ENCODE measurements at places on chromosomes 7 and 10.

DNA sequence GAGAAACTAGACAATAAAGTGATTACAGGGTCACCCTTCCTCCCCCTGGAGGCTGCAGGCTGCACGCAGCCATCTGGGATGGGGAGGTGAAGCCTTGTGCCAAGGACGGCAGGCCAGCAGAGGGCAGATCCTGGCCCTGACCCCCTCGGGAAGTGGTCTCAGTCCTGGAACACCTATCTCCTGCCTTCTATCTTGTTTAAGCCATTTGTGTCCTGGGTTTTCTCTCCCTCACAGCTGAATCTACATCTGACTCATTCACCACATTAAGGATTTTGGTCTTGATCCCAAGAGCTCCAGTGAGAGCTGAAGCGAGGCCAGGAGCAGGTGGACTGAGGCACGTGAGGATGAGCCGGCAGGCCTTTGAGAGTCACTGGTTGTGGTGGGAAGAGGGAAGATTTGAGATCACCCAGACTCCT lies 16.4 kb upstream of the PARP12 start:
- no peak for DNase-seq

DNA sequence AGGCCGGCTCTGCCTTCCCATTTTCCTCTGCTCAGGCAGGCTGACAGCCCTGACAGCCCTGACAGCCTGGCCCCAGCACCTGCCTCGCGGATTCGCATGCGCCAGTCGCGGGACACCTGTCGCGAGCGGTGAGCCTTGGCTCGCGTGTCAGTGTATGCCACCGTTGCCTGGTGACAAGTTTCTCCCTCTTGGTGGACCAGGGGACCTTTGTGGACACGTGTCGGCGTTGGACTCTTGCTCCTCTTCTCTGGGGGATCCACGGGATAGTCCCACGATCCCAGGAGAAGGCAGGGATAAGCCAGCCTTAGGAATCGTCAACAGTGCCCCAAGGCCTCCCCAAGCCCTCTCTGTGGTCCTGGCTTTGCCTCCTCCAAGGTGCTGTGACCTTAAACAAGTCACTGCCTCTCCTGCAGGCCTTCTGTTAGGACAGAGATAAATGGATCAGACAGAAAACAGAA lies 18.1 kb upstream of the ZNF273 start:
- DNase-seq, result no peak

- DNase-seq, result no peak
These were observed 404.3 kb upstream of the KLF6 start for GRCh38 chr10:4189281-4189680.

DNA sequence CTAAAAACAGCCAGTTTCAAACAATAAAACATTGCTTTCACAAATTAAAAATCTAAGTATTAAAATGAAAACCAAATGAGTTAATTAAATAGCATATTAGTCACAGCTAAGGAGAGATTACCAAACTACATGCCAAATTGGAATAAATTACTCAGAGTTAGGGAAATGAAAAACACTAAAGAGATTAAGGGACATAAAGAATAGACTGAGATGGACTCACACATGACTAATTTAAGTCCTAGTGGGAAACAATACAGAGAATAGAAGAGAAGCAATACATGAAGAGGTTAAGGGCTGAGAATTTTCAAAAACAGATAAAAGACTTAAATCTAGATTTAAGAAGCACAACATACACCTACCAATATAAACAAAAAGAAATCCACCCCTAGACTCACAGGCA lies 110.6 kb downstream of the ZFAND4 start:
- no peak for DNase-seq

DNA sequence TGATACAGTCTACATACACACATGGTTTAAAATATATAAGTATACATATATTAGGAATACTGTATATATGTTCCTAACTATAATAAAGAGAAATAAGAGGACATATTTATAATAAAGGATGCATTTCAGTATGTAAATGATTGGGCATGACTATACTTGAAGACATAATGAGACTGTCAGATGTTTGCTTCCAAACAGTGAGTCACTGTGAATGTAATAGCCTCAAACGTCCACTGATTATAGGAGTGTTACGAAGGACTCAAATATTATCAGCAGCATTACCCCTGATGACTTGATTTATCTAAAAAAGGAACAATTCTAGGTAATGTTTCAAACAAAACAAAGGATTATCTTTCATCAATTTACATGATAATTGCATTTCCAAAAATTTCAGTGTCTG lies 39.9 kb upstream of the NRBF2 start:
- DNase-seq, result no peak

DNA sequence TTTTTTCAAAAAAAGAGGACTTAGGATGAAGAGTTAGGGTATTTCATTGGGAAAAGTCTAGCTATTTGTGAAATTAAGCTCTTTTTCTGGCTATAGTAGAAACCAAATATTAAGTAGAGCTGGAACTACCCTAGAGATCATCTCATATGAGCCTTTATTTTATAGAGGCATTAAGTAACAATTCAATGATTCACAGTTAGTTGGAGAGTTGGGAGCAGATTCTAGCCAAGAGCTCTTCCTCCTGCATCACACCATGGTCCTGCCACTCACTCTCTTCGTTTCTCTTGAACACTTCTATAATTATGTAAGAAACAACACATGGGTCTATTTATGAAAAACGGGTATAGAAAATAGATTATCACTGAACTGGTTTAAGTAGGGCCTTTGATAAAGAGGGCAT lies 76.1 kb upstream of the ANK3 start:
- no peak for DNase-seq

- peak; percentile 16 for DNase-seq
These were observed 26.0 kb upstream of the PRLHR start for GRCh38 chr10:118621304-118621942.

GRCh38 chr7:55254596-55255495 lies 110.3 kb upstream of the LANCL2 start:
- peak; percentile 45 for DNase-seq

DNA sequence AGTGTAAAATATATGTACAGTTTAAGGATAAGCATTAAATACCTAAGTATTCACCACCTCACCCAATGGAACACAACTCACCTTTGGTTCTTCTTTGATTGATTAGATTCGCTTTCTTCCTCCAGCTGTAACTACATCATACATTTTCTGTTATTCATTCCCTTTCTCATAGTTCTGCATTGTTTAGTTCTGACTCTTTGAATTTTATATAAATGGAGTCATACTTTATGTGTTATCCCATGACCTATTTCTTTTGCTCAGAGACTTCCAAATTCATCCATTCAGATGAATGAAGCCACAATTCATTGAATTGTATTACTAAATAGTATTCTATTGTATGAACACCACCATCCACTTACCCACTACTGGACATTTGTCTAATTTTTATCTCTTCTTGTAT lies 12.3 kb downstream of the THNSL1 start:
- DNase-seq, result no peak

DNA sequence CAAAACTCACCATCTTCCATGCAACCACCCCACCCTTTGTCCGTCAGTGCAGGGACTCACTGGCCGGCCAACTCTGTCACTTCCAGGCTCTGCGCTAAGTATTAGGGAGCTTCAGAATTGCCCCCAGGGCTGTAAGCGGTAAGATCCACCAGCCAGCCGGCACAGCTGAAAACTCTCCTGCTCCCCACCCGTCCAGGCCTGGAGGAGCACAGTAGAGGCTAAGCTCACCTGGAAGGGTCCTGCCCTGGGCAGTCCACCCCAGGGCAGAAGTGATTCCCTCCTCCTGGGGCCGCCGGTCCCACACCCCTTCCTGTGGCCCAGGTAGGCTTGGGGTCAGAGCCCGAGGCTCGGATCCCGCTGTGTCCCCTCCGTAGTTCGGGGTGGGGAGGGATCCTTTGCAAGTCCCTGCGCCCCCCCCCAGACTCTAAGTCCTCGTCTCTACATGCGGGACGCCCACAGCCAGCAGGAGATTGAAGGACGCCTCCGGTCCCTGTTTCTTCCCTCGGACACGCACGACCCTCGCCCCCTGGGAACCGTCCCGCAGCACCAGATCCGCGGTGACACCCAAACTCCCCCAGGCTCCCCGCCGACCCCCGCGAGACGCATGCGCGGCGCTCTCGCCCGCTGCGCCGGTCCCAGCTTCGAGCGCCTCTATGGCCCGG lies 138.9 kb downstream of the ARHGAP22 start:
- DNase-seq, result no peak

GRCh38 chr7:38185395-38186307 lies 7.6 kb downstream of the STARD3NL start:
- DNase-seq, result no peak

DNA sequence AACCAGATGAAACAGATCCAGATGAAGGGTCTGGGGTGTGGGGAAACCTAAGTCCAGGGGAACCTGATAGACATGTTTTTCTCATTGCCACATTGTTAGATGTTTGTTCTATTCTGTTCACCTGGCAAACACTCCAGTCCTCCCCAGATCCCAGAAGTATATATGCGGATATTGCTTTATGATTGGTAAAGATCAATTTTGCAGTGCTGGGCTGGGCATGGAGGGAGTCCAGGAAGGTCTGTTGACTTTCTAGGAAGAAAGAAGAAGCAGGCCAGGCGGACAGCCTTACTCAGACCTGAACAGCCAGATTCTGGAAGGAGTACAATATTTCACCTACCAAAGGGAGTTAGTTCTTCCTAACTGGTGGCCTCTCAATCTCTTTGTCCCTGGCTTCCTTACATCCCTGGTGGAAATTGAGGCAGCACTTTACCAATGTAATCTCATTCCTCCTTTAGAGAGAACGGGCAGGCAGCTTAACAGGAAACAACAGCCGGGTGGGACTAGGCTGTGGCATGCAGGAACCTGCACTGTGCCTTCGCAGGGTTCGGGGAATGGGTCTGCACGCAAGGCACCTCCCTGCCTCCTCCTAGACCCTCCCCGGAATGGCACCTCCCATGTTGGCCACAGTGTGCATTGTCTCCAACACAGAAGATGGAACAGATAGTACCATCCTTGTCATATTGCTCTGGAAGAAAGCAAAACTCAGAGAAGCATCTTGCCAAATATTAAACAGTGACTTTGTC lies 930 bp downstream of the GIMAP6 start:
- peak; percentile 47 for DNase-seq
